Upper lobe of left lung (tissue), 6 donors: ENCODE measurements at places on chromosomes 7 and 10. TPM values are rescaled to one million over a fixed set of nuclear protein-coding genes. Genes with fewer than 3 reads are reported as not detected.

CCL24 gene
- total RNA-seq: 3.9 TPM

EXOC6 gene
- 13.1 TPM for total RNA-seq

GNGT1 gene
- total RNA-seq: not detected

NYAP1 gene
- 0.15 TPM for total RNA-seq

DNAH11 gene
- total RNA-seq: 12.1 TPM

CPA2 gene
- not detected for total RNA-seq

SPDYE5 gene
- not detected for total RNA-seq

HOXA7 gene
- not detected for total RNA-seq

MET gene
- total RNA-seq: 96.7 TPM

MIOS gene
- 27.2 TPM for total RNA-seq

SHOC2 gene
- total RNA-seq: 24.2 TPM

CALHM1 gene
- total RNA-seq: not detected

PTEN gene
- total RNA-seq: 80.8 TPM

GALNT17 gene
- 14.3 TPM for total RNA-seq

ELN gene
- total RNA-seq: 357 TPM

GRM3 gene
- not detected for total RNA-seq

DDC gene
- total RNA-seq: 1.4 TPM

ARID5B gene
- total RNA-seq: 24.1 TPM

ENTPD1 gene
- total RNA-seq: 38.8 TPM

PAPSS2 gene
- 217 TPM for total RNA-seq

INA gene
- total RNA-seq: 0.13 TPM

FZD8 gene
- total RNA-seq: 11.6 TPM

ASB10 gene
- total RNA-seq: not detected

GDI2 gene
- total RNA-seq: 218 TPM

HOXA9 gene
- total RNA-seq: not detected

TUBAL3 gene
- total RNA-seq: not detected

BLVRA gene
- total RNA-seq: 77.5 TPM

HELLS gene
- total RNA-seq: 4.0 TPM

NKX2-3 gene
- total RNA-seq: not detected

CPA5 gene
- total RNA-seq: not detected

NUB1 gene
- 80.0 TPM for total RNA-seq
